Calu3 (cell line): ENCODE measurements at places on chromosomes 7 and 10. TPM values are rescaled to one million over a fixed set of nuclear protein-coding genes. Genes with fewer than 3 reads are reported as not detected.

DNA sequence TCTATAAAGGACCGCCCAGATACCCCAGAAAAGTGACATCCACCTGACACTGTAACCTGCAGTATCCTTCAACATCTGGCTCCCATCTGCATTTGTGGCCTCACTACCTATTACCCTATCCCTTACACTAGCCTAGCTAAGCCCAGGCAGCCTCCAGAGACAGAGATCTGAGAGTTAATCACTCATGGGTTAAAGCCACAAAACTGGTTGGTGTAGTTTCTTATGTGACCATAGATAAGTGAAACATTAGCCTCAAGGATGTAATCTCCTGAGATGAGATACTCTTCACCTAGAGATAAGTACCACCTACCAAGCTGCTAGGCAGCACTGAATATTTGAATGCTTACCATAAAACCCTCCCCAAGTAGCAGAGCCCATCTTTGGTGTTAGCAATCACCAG, 35.4 kb downstream of the CTTNBP2 start:
- H3K4me1 ChIP-seq: peaks cover 15% of the 10 kb centered on the region
- H3K27me3 ChIP-seq: peaks cover 4% of the 10 kb centered on the region
- H3K4me3 ChIP-seq: no peak overlapping the region

- no peak for DNase-seq
- H3K27ac ChIP-seq: no peak overlapping the region
- H3K4me1 ChIP-seq: peaks cover 5% of the 10 kb centered on the region
- no peaks in the 10 kb centered on the region for H3K27me3 ChIP-seq
- peaks cover 7% of the 10 kb centered on the region for H3K36me3 ChIP-seq
Observed at GRCh38 chr10:92014620-92015019, 91.0 kb downstream of the BTAF1 start.

DNA sequence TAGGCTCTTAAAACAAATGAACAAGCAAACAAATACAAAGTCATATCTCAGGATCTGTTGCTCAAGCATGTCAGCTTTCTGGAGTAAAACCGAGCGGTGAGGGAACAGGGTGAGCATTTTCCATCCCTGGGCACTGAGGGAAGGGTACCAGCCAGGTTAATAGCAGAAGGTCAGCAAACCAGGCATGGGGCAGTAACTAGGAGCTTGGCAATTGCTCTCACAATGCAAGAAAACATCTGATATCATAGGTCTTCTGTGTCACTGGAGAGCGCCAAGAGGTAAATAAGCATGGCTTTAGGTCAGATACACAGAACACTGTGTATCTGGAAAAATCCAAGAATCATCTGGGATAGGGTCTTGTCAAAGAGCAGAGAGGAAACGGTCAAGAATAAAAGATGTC, 521.7 kb upstream of the AUTS2 start:
- no peaks in the 10 kb centered on the region for H3K27me3 ChIP-seq
- no peak overlapping the region for H3K27ac ChIP-seq
- no peaks in the 10 kb centered on the region for H3K36me3 ChIP-seq
- H3K4me1 ChIP-seq: no peaks in the 10 kb centered on the region
- DNase-seq: no peak

DNA sequence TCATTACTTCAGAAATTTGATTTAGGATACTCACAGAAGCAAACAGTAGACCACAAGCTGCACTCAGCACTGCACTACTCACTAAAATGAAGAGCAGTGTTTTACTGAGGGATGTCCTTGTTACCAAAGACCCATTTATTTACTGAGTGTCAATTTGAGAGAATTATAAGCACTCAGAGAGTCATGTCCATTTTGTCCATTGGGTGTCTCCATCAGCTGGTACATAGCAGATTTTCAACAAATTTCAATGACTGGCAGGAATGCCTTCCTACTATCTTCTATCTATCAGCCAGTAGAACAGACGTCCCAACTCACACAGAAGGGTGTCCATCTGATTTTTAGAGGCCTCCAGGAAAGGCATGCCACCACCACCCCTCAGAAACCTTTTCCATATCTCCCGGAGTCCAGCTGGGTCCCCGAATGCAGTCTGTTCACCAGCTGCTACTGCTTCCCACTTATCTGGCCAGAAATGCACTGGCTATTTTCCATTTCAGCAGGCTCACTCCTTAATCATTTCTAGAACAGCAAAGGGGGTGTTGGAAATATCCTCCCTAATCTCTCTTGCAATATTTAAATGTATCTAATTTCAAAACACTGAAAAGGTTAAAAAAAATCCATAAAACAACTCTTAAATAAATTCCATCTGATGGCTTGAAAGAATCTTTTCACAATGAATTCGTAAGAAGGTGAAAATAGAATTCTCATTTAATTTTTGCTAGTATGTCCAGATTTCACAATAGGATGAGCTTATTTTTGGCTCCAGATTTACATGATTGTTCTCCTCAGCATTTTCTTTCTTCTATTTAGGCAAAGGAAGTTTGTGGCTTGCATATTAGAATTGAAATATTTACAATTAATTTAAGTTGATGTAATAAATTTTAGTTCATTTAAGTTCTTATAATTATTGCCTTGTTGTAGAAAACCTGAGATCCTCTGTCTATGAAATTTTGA, 1164.0 kb upstream of the CELF2 start:
- no peaks in the 10 kb centered on the region for H3K27me3 ChIP-seq
- H3K4me1 ChIP-seq: no peaks in the 10 kb centered on the region

DNA sequence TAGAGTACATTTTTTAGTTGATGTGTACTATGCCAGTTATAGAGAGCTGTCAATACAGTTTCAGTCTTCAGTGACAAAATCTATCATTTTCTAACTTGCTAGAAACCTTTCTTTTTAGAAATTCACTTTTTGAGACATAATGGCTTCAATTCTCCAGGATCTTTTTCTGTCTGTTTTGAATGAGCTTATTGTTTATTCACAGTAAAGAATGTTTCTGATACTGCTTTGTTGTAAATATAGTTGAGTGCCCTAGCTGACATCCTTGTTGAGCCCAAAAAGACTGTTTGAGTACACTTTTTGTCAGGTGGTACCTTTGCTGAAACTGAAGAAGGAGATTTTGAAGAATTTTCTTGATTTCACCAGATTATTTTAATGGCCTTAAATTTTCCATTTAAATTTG, 139.9 kb downstream of the PPP1R9A start:
- H3K27ac ChIP-seq: no peak overlapping the region
- DNase-seq: no peak
- no peak overlapping the region for H3K4me3 ChIP-seq
- no peaks in the 10 kb centered on the region for H3K27me3 ChIP-seq
- H3K4me1 ChIP-seq: no peaks in the 10 kb centered on the region
- no peaks in the 10 kb centered on the region for H3K36me3 ChIP-seq

DNA sequence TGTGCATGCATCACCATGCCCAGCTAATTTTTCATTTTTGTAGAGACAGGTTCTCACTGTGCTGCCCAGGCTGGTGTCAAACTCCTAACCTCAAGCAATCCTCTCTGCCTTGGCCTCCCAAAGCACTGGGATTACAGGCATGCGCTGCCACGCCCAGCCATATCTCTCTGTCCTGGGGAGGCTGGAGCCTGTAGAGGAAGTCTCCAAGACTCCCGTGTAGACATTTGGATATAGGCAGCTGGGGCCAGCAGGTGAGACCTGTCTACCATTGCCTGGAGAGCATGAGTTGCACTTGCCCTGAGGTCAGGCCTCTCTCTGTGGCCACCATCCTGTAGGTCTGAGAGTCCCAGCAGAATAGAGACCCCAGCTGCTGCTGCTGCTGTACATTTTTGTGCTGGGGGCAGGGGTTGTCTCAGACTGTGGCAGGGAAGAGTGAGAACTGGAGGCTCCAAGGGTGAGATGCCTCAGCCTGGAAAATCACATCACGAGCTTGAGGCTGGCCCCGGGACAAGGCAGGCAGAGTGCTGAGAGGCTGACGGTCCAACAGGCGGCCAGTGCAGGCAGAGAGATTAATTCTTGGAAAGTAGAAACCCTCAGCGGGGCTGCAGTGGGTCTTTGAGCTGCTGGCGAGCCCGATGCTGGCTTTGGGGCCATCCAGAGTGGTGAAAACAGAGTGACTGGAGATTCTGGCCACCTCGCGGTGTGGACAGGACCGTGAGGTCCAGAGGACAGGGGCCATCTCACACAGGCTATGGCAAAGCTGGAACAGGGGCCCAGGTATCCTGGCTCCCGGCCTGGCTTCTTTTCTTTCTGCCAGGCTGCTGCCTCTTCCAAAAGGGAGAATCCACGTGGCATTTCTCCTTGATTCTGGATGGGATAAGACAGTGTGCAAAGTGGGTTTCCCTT, 60.9 kb downstream of the TMEM270 start:
- no peaks in the 10 kb centered on the region for H3K4me1 ChIP-seq
- no peaks in the 10 kb centered on the region for H3K36me3 ChIP-seq
- H3K27ac ChIP-seq: no peak overlapping the region
- peaks cover 57% of the 10 kb centered on the region for H3K27me3 ChIP-seq
- no peak overlapping the region for H3K4me3 ChIP-seq

GRCh38 chr10:132247943-132248342, 59.8 kb downstream of the STK32C start:
- H3K27me3 ChIP-seq: no peaks in the 10 kb centered on the region
- H3K27ac ChIP-seq: no peak overlapping the region
- no peaks in the 10 kb centered on the region for H3K4me1 ChIP-seq
- DNase-seq: no peak
- H3K36me3 ChIP-seq: peaks cover 5% of the 10 kb centered on the region

DNA sequence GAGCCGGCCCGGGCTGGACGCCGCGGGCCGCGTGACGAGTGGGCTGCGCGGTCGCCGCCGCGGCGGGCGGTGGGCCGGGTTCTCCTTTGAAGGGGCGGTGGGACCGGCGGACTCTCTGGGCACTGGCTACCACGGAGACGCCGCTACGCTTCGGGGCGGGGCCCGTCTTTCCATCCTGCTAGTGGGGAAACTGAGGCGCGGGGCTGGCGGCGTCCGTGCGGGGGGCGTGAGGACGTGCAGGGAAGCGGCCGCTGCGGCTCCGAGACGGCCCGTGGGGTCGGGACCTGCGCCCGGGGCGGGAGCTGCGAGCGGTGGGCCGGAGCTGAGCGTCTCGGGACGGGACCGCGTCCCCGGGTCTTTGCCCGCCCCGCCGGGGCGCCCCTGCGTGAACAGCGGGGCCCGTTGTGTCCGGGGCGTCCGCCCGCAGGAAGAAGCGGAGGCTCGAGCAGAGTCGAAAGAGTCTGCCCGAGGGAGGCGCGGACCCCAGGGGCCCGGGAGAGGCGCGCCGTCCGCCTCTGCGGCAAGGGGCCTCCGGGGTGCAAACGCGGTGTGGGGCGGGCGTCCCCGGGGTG, 548 bp upstream of the BNIP3 start:
- H3K36me3 ChIP-seq: peaks cover 10% of the 10 kb centered on the region
- peak overlapping the region; percentile 75 for H3K4me3 ChIP-seq
- H3K27ac ChIP-seq: no peak overlapping the region
- H3K27me3 ChIP-seq: no peaks in the 10 kb centered on the region

GRCh38 chr10:90969947-90970673, 49.2 kb upstream of the ANKRD1 start:
- no peaks in the 10 kb centered on the region for H3K27me3 ChIP-seq
- H3K36me3 ChIP-seq: no peaks in the 10 kb centered on the region
- no peak overlapping the region for H3K4me3 ChIP-seq
- no peak for DNase-seq
- H3K27ac ChIP-seq: no peak overlapping the region
- H3K4me1 ChIP-seq: no peaks in the 10 kb centered on the region

- H3K27ac ChIP-seq: no peak overlapping the region
- H3K4me3 ChIP-seq: no peak overlapping the region
- peaks cover 9% of the 10 kb centered on the region for H3K4me1 ChIP-seq
- peaks cover 2% of the 10 kb centered on the region for H3K36me3 ChIP-seq
Observed at GRCh38 chr7:149811221-149811620, 27.0 kb upstream of the ZNF862 start.

GRCh38 chr7:87627634-87627994, 584 bp upstream of the RUNDC3B start:
- no peaks in the 10 kb centered on the region for H3K4me1 ChIP-seq
- H3K27ac ChIP-seq: no peak overlapping the region
- no peaks in the 10 kb centered on the region for H3K27me3 ChIP-seq
- peak; percentile 14 for DNase-seq

Gene SNX13
- 69.3 and 71.9 TPM in 2 replicates for total RNA-seq

Gene DNAJC12
- 0.80 and 1.1 TPM in 2 replicates for total RNA-seq

Gene ACSM6
- total RNA-seq: not detected in 2 replicates

Gene TRUB1
- total RNA-seq: 26.4 and 30.9 TPM in 2 replicates
